Head of caudate nucleus (tissue), 42 donors: ENCODE measurements at places on chromosomes 4 and X.
A peak's percentile ranks its signal among the peaks of the same experiment; 100 is the strongest.

GRCh38 chr4:147981305-147981704 is 249.4 kb downstream of the ARHGAP10 start:
- DNase-seq = no peak

- no peak for DNase-seq
These were observed 104.3 kb downstream of the RTL9 start for GRCh38 chrX:110462957-110463356.

- no peak for DNase-seq
These were observed 67.9 kb downstream of the FAM114A1 start for GRCh38 chr4:38935391-38936073.

DNA sequence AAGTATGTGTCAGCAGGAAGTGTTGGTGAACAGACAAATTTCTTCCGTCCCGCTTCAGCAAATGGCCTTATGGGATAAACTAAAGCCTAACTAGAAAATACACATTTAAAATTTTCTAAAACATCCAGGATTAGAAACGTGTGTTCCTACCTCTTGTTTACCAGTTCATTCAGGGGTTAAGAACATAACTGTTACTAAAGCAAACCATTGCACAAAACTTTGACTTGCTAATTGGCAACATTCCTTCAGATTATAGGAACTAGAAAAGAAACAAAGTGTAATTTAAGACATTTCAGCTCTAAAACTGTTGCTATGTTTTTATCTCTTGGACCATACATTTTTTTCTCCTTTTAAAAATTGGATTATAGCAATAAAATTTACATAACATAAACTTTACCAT is 39.5 kb upstream of the CXCL13 start:
- DNase-seq = no peak

GRCh38 chrX:149830192-149830873 is 48.6 kb downstream of the MAGEA9 start:
- no peak for DNase-seq

- DNase-seq = no peak
These were observed 3.0 kb upstream of the PCGF3 start for GRCh38 chr4:702618-703048.

- no peak for DNase-seq
These were observed 202.2 kb upstream of the ETNPPL start for GRCh38 chr4:108965016-108965415.

DNA sequence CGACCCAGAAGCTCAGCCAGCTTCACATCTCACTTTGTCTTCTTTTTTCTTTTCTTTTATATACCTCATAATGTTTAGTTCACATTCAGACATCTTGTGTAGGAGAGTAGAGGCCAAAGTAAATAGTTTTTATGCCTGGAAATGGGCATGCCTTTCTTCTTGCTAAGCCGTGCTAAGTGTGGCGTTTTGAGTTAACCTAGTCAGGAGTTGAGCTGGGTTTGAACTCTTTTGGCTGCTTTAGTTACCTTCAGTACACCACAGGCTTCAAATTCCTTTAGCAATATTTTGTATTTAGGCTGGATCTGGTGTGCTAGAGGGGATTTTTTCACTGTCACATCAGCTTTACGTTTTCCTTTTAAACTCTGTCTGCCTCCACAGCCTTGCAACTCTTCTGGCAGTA is 300.8 kb downstream of the ZNF674 start:
- no peak for DNase-seq

DNA sequence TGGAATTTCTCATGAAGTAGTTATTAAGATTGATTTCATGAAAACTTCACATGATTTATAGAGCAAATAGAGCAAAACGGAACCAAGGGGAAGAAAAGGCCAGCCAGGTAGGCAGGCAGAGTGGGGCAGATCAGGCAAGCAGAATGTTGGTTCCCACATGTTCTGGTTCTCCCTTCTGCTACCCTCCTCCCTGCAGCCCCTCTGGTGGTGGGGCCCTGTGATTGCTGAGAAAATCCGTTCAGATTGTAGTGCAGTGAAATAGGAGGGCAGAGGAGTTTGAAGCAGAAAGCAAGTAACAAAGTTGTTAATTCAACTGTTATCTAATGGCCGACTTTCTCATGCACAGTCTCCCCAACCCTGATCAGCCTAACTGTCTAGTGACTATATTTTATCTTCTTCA is 185.3 kb downstream of the MID1IP1 start:
- no peak for DNase-seq

DNA sequence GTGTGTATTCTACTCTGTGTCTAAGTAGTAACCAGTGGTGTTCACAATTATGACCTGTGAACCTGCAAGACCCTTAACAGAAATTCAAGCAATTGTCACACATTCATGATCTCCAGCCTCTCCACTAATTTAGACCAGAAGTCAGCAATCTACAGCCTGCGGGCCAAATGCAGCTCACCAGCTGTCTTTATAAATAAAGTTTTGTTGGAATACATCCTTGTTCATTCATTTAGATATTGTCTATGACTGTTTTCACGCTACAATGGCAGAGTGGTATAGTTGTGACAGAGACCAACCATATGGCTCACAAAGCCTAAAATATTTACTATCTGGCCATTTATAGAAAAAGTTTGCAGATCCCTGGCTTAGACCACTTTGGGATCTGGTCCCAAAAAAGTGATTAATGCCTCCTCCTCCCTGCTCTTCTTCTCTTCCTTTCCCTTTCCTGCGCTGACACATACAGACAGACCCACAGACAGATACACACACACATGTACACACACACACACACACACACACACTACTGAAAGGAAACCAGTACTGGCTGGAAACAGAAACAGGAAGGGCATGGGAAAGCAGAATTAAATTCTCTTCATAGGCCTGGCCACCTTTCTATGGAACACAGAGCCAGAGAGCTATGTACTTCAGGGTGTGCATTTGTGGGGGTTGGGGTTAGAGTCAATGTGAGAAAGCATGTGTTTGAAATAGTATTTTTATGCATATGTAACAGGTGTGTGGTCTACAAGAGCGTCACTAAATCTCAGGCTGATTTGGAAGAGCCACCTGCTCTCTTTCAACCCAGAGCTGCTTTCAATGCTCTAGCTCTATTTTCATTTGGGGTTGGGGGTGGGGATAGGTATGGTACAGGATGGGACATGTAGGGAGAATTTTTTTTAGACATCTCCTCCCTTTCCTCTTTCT is 49.7 kb upstream of the TMEM164 start:
- DNase-seq = no peak

DNA sequence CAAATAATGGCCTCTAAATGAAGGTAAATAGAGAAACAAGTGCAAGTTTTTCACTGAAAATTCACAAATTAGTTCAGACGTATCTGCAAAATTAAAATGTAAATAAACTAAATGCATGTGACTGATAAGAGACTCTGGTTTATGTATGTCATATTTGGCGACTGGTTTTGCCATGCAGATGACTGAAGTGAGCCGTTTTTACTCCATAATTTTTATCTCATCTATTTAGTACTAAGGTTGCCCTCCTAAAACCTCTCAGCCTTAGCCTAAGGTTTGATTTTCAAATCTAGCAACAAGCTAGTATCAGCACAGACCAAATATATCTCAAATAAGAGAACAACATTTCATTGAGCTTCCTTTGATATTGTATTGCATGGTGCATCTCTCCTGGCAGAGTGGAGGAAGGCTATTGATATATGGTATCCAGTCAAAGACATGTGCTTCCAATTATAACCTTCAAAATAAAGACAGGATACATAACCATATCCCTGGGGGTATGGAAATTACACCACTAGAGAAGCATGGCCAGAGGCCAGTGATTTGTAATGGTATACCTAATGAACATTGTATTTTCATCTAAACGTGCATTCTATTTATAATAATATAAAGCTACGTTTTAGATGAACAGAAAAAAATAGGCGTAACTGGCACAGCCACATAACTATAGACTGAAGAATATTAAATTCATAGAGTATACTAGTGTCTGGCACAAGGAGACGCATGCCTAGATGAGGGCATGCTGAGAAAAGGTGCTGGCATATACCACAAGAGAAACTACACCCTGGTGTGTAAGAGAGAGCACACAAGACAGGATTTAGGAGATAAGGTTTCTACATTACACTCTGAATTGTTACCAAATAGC is 392.6 kb upstream of the INTU start:
- DNase-seq = no peak

GRCh38 chr4:122156819-122157218 is 4.7 kb downstream of the BLTP1 start:
- DNase-seq = no peak

GRCh38 chrX:13622401-13622964 is 30.5 kb upstream of the TCEANC start:
- DNase-seq = no peak

DNA sequence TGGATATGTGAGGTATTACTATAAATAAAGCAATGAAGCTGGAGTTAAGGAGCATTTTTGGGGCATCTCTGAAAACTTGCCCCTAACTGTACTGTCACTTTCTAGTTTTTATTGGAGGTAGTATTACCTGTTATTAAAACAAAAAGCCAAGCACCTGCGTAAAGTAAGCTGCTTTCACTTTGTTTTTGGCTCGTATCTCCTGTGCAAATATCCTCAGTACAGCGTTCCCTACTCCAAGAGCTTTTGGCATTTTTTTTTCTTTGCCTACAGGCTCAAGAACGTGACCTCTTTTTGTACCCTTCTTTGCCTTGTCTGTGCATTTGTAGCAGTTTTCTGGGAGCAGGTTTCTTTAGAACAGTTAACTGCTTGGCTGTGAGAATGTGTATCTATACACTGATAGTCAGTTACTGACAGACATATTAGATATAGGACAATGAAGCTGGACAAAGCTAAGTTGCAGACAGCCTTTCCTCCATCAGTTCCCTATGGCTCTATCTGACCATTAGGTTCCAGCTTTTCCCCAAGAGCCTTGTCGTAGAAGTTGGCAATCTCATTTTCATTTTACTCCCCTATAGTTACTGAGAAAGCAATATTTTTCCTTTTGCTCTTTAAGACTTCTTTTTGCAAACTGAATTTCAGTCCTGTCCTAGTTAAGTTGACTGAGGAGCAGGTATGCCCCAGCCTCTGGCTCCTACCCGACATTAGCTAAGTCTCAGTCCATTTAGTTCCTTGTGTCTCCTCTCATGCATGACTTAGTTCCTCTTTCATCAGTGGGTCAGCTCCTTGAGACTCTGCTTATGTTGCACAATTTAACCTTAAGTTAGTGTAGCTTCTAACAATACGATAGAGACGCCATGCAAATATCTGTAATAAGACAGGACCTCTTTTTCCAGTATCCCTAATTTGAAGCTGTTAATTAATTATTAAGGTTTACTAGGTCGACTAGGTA is 71.5 kb upstream of the HPRT1 start:
- no peak for DNase-seq

DNA sequence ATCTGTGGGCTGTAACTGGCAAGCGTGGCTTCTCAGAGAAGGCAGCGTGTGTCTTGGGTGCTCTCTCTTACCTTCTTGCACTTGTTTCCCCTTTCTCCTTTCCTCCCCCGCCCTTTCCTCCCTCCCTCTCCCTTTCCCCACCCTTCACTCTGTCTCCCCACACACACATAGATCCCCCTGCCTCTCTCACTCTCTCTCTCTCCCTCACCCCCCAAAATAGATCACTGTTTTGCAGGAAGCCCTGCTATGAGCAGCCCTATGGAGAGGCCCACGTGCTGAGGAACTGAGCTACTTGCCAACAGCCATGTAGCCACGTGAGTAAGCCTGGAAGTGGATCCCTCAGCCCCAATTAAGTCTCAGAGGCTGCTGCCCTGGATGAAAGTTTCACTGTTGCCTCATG is 4.3 kb upstream of the PNMA6E start:
- peak; percentile 11 for DNase-seq

DNA sequence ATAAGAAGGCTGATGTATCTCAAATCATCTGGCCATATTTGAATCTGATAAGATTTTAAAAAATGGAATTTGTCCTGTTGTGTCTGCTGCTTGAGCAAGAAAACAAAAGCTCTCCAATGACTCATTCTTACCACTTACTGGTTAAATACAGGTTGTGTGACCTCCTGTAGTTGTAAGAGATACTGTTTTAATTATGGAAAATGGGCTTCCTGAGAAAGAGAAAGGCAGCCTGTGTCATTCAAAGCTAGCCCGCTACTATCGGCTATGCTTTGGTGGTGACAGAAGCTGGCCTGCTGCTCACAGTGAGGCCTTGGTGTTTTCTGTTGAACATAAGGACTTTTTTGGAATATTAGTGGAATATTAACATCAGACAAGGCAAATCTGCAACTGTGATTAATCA is 1722.1 kb upstream of the PCDH10 start:
- DNase-seq = no peak

DNA sequence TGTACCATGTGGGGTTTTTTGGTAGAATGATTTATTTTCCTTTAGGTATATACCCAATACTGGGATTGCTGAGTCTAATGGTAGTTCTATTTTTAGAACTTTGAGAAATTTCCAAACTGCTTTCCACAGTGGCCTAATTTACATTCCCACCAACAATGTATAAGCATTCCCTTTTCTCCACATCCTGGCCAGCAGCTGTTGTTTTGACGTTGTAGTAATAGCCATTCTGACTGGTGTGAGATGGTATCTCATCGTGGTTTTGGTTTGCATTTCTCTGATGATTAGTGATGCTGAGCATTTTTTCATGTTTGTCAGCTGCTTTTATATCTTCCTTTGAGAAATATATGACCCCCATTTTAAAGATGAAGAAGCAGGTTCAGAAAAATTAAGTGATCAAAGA is 153.7 kb downstream of the CBR4 start:
- no peak for DNase-seq

DNA sequence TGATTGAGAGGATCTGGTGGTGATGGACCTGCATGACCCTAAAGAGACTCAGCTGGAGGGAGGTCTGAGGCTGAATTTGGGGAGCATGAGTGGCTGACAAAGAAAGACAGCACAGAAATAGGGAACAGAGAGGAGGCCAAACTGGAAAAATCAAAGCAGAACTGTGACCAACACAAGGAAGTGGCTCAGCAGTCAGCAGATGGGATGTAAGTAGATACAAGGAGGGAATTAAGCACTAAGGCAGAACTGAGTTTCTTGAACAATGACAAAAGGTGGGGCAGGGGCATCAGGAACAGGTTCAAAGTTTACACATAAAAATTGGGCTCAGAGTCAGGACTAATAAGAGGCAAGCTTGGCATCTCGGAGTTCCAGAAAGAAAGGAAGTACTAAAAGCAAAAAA is 144.3 kb upstream of the KLF3 start:
- DNase-seq = peak; percentile 39

DNA sequence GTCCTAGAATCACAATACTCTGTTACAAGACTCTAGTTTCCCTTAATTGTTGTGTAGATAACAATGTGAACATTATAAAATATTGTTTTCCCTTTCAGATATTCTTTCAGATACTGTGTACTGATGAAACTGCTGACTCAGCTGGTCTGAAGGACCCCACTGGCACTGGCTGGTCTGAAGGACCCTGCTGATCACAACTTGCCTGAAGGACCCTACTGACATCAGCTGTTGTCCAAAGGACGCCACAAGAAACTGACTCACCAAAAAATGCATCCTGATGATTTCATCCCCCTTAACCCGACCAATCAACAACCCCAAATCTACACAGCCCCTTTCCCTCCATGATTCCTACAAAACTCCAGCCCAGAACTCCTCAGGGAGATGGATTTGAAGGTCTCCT is 258.8 kb upstream of the GNPDA2 start:
- no peak for DNase-seq

GRCh38 chr4:79650794-79651431 is 242.9 kb upstream of the GK2 start:
- no peak for DNase-seq

GRCh38 chrX:109997786-109998452 is 5.0 kb upstream of the TMEM164 start:
- DNase-seq = no peak
